ENCODE measurements at places on chromosomes 2 and 18.

DNA sequence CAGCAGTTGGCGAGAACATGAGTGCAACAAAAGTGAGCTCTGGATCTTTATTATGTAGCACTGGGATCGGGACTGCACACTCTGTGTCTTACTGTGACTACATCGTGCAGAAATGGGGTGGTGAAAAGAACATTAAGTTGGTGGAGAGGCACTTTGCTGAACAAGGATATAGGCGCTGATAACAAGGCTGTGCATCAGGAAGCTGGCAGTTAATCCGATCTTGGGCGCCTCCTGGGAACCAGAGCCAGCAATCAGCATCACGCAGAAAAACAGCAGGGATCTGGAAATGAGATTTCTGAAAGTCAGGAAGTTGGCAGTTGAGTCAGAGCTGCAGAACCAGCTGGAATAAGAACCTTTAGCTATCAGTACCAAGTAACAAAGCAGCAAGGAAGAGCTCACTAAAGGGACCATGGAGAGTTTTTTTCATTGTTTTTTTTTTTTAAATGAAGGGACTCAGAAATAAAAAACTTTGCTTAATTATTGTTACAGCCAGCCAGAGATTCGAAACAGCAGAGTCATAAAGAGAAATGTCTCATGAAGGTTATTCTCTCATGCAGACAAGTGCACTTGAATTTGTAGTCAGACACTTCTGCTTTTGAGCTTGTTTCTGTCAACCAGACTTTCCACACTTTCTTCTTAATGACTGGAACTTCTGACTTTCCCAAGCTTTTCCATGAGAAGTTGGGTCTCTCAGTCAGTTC lies 22.8 kb upstream of the MYO3B start:
- DNase-seq: no peak

DNA sequence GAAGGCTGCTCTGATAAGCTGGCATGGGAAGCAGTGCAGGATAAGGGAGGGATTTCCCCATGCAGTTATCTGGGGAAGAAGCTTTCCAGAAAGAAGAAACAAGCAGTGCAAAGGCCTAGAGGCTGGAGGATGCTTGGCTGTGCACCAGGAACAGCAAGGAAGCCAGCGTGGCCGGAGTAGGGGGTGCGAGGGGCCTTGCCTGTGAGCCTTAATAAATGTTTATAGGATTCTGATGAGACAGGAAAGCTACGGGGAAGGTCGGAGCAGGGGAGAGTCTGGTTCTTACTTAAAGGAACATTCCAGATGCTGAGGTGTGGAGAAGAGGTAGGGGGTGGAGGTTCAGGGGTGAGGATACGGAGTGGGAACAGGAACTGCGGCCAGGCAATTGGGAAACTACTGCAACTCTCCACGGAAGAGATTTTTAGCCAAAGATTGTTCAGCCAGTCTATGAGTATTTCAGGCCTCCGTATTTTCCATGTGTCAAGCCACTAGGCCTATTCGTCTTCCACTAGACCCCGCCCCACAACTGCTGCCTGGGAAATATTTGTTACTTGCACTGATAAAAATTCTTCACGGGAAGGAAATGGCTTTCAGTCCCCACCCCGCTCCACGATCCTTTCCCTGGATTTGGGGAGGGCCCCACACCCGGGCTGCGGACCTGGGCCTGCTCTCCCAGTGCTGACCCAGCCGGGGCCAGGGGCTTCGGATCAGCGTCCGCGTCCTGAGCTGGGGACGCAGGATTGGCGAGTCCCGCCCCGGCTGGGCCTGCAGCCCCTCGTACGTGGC lies 516 bp downstream of the EIF2AK2 start:
- DNase-seq: peak; percentile 73

GRCh38 chr2:197904446-197904845 lies 100.1 kb downstream of the PLCL1 start:
- no peak for DNase-seq

DNA sequence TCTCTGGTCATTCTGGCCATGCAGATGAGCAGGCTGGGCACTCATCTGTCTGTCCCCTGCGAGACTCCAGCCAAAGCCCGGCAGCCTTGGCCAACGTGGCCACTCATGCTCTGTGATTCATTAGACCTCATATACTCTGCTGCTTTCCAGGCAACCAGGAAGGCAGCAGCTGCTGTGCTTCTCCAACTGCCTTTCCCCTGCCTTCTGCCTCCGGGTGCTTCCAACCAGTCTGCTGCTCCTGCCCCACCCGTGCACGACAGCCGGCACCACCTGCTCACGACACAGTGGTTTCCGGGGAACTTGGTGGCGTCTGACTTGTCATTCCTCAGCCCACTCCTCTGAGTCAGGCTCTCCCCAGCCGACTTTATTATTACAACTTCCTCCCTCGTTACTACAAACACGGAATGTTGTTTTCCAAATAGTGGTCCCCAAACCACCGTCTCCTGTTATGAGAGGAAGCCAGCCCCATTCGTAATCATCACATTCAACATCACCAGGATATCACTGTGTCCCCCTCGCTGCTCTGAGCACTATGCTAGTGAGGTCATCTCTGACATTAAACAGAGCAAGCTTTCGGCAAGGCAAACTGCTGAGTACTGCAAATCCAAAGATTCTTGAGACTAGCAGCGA lies 392.4 kb downstream of the ALK start:
- DNase-seq: no peak

DNA sequence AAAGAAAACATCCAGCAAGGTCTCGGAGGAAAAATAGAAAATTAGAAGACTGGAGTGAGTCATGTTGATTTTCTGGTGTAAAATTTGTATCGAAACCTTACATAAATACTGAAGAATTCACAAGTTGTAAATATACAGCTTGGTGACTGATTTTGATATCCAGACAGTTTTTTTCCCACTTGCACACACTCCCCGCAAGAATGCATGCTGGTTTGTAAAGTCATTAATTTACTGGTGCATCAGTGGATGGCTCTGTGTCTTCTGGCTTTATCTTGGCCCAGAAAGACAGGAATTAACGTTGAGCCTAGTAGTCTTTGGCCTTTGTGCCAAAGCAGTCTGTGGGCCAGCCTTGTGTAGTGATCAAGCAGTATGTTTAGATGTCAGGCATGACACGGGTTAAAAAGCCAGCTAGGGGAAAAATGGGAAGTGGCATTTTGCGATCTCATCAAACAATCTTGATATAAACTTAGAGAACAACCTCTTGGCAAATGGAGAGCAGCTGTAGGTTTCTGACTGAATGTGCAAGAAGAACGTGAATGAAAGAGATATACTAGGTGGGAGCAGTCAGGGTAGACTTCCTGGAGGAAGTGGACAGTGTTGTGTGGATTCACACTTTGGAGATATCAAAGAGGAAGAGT lies 22.7 kb upstream of the CASP8 start:
- no peak for DNase-seq

DNA sequence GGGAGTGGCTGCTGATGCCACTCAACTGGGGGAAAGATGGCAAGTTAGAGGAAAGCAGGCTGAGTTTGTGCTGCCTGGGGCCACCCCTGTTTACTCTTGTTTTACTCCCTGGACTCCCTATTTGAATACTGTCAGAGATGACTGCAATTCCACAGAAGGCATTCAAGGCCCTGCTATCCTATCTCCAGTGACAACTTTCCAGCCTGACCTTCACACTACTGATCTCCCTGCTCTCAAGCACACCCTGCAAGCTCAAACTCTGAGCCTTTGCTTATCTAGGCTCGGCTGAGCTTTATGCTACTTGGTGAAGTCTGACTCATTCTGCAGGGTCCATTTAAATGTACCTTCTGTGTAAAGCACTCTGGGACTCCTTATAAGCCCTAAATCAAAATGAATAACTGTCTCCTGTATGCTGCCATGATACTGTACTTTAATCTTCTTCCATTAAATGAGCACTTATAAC lies 39.3 kb upstream of the DSG1 start:
- no peak for DNase-seq

Data from suprapubic skin (tissue), 4 donors.